ENCODE measurements at places on chromosomes 3 and 15. TPM values are rescaled to one million over a fixed set of nuclear protein-coding genes. Genes with fewer than 3 reads are reported as not detected.

Gene BFSP2
- not detected for total RNA-seq

Gene TMOD3
- 23.7 TPM for total RNA-seq

Gene ZNF445
- 3.1 TPM for total RNA-seq

Gene C15orf40
- total RNA-seq: 16.0 TPM

Gene MCTP2
- total RNA-seq: 1.8 TPM

Gene EPHB1
- total RNA-seq: 1.5 TPM

Gene ZNF80
- total RNA-seq: not detected

Gene HEG1
- 40.9 TPM for total RNA-seq

Gene TMEM212
- total RNA-seq: not detected

Gene LYZL4
- total RNA-seq: not detected
